ENCODE measurements at places on chromosomes 7 and 10. TPM values are rescaled to one million over a fixed set of nuclear protein-coding genes. Genes with fewer than 3 reads are reported as not detected.

TACR2 gene
- total RNA-seq = not detected

GIMAP4 gene
- 88.3 TPM for total RNA-seq

CRPPA gene
- 1.4 TPM for total RNA-seq

RADIL gene
- 0.65 TPM for total RNA-seq

SAMD9 gene
- 14.6 TPM for total RNA-seq

TAS2R5 gene
- 0.83 TPM for total RNA-seq

GRCh38 chr10:121753726-121754476 is 155.7 kb upstream of the FGFR2 start:
- DNase-seq = peak; percentile 19

GRCh38 chr7:83519240-83519639 is 129.7 kb downstream of the SEMA3E start:
- DNase-seq = no peak

- no peak for DNase-seq
These were observed 8.8 kb downstream of the PARP12 start for GRCh38 chr7:140053812-140054539.

DNA sequence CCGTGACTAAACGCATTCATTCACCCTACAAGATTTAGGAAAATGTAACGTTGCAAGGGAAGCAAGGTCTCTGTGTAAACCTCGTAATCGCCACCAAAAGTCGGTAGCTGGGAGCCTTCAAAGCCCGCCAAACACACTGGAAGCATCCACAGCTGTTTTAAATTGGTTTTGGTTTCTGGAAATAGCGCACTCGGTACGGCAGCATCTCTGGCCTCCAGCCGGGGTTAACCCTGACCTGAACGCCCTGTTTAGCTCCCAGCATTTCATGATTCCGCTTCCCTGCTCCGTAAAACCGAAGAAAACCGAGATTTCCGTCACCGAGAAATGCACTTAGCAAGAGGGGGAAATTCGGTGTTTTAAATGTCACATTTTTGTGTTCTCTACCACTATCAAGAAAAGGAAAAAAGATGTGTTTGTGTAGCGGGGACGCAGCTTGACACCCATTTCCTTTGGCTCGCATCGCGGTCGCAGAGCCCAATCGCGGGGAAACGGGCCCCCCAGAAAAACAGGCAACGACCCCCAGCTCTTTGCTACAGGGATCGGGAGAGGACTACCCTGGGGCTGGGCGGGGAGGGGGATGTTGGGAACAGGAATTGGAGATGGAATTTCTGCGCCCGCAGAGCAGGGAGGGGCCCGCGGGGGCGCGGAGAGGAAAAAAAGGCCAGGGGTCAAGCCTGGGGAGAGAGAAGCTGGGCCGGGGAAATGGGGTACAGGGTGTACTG is 646 bp downstream of the SGCE start:
- peak; percentile 10 for DNase-seq

DNA sequence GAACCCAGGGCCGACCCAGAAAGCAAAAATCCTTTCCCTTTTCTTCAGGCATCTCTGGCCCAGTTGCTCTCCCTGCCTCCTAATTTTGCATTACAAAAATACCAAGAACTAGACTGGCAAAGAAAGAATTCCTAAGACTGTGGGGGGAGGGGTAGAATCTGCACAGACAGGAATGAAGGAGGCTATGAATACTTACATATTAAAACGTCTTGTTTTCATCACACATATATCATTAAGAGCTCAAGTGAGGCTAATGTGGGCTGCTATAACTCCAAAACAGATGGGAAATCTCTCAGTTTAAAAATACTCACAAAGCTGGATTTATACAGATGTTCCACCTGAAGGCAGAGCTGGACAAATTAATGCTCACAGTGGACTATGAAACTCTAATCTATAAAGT is 29.2 kb upstream of the MKX start:
- no peak for DNase-seq

- no peak for DNase-seq
These were observed 21.4 kb upstream of the CRYGN start for GRCh38 chr7:151461096-151461941.

DNA sequence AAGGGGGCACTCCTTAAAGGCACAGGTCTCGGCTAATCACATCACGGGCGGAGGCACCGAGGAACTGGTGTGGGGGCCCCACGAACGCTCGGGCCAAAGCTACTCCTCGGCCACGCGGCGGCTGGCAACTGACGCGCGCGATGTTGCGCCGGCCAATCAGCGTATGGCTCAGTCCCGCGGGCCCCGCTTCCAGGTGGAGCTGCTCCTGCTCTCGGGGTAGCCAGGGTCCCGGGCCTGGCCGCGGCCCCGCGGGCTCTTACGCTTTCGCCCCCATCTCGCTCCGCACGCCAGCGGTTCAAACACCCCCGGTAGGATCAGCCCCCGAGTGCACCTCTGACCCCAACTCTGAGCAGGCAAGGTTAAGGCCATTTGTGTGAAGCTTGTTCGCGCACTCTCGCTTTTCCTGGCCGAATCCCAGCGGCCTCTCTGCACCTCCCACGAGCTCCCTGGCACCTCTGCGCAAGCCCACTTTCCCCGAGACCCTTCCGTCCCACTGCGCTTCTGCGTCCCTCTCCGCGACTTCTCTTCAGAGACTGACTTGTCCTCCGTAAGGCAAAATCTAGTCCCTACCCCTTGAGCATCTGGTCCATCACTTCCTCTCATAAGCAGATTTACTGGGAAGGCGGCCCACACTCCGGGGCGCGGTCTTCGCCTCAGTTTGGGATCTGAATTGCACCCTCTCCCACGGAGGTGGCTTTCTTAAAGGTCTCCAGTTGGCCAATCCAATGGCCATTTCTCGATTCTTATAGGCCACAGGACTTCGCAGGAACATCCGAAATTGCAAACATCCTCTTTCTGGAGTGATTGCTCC is 200.9 kb upstream of the TBX20 start:
- no peak for DNase-seq

DNA sequence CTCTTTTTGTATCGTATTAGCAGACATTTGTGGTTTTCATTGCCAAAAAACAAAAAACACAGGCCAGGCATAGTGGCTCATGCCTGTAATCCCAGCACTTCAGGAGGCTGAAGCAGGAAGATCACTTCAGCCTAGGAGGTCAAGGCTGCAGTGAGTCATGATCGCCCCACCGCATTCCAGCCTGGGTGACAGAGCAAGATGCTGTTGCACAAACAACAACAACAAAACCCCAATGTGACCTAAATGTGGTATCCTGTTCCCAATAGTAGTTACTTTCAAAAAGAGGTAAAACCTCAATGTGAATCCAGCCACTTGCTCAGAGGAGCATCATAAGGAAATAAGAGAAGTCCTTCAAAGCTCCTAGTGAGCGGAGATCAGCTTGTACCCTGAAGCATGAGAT is 45.8 kb upstream of the SKAP2 start:
- DNase-seq = no peak

DNA sequence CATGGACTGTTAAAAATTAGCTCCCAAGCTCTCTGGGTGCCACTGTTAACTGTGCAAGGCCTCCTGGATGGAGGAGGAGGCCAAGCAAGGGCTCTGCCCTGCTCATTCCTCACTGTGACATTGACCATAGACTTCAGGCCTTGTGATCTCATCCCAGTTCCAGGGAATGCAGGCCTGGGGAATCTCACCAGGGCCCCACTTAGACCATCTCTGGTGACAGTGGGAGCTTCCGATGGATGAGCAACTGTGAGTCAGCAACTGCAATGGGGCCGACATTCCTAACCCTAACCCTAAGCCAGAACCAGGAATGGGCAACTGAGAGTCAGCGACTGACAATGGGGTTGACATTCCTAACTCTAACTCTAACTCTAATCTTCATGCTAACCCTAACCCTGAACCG is 50.4 kb upstream of the MSMB start:
- DNase-seq = no peak

- DNase-seq = no peak
These were observed 90.3 kb downstream of the TRRAP start for GRCh38 chr7:98968621-98969020.

DNA sequence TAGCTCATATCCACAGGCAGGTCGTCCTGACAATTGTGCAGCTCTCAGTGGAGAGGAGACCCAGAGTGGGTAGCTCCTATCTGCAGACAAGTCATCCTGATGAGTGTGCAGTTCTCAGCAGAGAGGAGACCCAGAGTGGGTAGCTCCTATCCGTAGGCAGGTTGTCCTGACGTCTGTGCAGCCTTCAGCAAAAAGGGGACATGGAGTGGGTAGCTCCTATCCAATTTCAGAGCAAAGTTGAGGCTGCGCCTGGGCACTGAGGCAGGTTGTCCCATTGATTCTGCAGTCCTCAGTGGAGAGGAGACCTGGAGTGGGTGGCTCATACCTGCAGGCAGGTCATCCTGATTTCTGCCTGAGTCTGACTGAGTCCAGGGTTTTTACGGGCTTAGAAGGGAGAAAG is 111.8 kb downstream of the HPSE2 start:
- no peak for DNase-seq

- peak; percentile 46 for DNase-seq
These were observed at the start of gene FGL2 for GRCh38 chr7:77199013-77199966. FGL2 (minus strand) TSS chr7:77199819; CDS start chr7:77199793, 26 bp downstream.

GRCh38 chr7:149772956-149773434 is 393 bp downstream of the ZNF467 start:
- DNase-seq = peak; percentile 41

GRCh38 chr10:130740915-130741750 is 570.4 kb downstream of the TCERG1L start:
- DNase-seq = no peak

- no peak for DNase-seq
These were observed 13.8 kb downstream of the STK32C start for GRCh38 chr10:132293813-132294520.

DNA sequence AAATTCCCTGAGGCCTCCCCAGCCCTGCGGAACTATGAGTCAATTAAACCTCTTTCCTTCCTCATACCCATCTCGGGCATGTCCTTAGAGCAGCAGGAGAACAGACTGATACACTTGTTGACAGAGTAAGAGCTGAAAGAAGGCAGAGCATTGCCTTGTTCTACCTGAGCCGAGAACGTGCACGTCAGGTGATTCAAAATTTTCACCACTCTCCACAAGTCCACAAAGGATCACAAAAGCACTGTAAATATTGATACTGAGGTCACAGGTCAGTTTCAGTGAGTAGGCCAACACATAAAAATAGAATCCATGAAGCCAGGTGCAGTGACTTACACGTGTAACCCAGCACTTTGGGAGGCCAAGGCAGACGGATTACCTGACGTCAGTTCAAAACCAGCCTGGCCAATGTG is 27.8 kb downstream of the DCLRE1C start:
- DNase-seq = no peak

DNA sequence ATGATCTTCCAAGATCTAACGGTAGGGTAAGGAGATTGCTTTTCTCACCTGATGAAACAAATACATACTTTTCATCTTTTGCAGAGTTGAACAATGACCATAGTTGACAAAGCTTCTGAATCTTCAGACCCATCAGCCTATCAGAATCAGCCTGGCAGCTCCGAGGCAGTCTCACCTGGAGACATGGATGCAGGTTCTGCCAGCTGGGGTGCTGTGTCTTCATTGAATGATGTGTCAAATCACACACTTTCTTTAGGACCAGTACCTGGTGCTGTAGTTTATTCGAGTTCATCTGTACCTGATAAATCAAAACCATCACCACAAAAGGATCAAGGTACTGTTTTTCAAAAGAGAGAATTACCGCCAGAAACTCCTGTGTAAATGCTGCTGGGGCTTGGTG is 79.9 kb downstream of the ANKRD61 start:
- DNase-seq = no peak

DNA sequence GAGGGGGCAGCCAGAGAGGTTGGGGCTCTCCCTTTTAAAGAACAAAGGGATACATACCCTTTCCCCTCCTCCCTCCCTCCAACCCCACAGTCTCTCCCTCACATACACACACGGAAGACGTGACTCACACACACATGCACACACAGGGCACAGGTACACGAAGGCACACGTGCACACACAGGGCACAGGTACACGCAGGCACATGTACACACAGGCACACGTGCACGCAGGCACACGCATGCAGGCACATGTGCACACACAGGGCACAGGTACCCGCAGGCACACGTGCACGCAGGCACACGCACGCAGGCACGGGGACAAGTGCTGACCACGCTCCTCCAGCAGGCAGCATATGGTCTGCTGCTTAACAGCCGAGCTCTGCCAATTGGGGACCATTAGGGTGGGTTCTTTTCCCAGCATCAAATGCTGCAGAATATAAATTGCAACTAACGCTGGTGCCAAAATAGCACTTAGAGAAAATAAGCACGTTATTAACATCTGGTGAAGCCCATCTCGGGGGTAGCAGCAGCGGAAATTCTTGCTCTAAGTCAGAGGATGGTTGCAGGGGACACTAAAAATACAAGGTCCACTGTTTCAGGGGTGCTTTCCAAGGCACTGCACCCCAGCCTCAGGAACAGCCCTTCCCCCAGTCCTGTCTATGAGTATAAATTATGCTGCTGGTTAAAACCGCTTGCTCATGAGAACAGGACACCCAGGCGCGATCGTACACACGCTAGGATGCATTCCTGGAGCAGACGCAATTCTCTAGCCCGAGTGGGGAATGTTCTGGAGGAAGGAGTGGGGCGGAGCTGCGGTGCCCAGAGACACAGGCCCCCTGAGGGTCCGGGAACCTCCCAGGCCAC is 55.2 kb upstream of the TNRC18 start:
- peak; percentile 22 for DNase-seq

GRCh38 chr10:43845121-43845520 is 196.4 kb upstream of the ZNF32 start:
- no peak for DNase-seq

DNA sequence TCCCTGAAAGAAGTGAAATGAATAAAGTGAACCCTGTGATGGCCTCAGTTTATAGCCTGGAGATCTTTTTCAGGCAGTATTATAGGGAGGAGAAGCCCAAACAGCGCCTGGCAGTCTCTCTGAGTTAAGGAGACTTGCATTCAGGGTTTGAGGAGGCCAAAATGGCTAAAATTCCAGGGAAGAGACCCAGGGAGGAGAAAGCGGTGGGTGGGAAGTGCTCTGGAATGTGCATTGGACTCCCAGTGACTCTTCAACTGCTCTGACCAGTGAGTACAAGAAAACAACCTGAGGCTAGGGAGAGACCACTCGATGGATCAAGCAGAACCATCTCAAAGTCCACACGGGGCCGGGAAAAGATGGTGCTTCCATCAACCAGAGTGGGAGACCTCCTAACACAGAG is 35.3 kb upstream of the EPHB6 start:
- no peak for DNase-seq

DNA sequence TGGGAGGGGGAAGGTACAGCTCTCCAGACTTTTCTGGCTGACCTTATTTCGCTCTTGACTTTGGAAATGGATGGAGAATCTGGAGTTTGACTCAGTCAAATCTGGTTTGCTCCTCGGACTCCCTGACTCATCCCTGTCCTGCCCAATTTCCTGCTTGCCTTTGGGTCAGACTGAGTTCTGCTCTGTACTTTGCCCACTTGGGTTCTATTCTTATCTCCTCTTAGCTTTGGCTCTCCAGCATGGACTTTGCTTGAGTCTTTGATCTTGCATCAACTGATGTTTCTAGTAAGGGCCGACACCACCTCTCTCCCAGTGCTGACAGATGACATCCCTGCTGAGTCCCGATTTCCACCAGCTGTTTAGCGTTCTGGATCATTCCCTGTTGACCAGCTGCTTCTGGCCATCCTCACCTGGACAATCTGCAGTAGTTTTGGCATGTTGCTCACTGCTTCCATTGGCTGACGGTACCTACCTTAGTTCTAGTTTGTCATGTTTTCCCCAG is 335.3 kb downstream of the SUGCT start:
- DNase-seq = no peak

- DNase-seq = no peak
These were observed 369.6 kb upstream of the VWC2 start for GRCh38 chr7:49403844-49404243.

- no peak for DNase-seq
These were observed 175.9 kb downstream of the ZMYND11 start for GRCh38 chr10:310976-311639.

Data from activated CD8-positive, alpha-beta T cell treated with anti-CD3 and anti-CD28 coated beads for 36 hours (primary cell).